ENCODE measurements at places on chromosomes 4 and X. TPM values are rescaled to one million over a fixed set of nuclear protein-coding genes. Genes with fewer than 3 reads are reported as not detected.
A peak's percentile ranks its signal among the peaks of the same experiment; 100 is the strongest.

Gene TBC1D1
- total RNA-seq: 208 TPM

Gene EREG
- not detected for total RNA-seq

- no peak overlapping the region for H3K27ac ChIP-seq
- H3K4me1 ChIP-seq: no peaks in the 10 kb centered on the region
- H3K27me3 ChIP-seq: no peaks in the 10 kb centered on the region
- H3K36me3 ChIP-seq: no peaks in the 10 kb centered on the region
- DNase-seq: peak; percentile 20
Observed at GRCh38 chr4:69984030-69984443, 11.7 kb upstream of the STATH start.

- no peak overlapping the region for H3K4me3 ChIP-seq
- no peak for DNase-seq
- no peaks in the 10 kb centered on the region for H3K27me3 ChIP-seq
- no peaks in the 10 kb centered on the region for H3K4me1 ChIP-seq
- H3K27ac ChIP-seq: no peak overlapping the region
Observed at GRCh38 chrX:112774651-112775293, 65.9 kb downstream of the AMOT start.

GRCh38 chrX:46994096-46994495 is 81.9 kb downstream of the JADE3 start:
- DNase-seq: peak; percentile 5
- H3K27ac ChIP-seq: no peak overlapping the region
- H3K4me1 ChIP-seq: peaks cover 20% of the 10 kb centered on the region
- H3K4me3 ChIP-seq: no peak overlapping the region
- H3K27me3 ChIP-seq: no peaks in the 10 kb centered on the region

DNA sequence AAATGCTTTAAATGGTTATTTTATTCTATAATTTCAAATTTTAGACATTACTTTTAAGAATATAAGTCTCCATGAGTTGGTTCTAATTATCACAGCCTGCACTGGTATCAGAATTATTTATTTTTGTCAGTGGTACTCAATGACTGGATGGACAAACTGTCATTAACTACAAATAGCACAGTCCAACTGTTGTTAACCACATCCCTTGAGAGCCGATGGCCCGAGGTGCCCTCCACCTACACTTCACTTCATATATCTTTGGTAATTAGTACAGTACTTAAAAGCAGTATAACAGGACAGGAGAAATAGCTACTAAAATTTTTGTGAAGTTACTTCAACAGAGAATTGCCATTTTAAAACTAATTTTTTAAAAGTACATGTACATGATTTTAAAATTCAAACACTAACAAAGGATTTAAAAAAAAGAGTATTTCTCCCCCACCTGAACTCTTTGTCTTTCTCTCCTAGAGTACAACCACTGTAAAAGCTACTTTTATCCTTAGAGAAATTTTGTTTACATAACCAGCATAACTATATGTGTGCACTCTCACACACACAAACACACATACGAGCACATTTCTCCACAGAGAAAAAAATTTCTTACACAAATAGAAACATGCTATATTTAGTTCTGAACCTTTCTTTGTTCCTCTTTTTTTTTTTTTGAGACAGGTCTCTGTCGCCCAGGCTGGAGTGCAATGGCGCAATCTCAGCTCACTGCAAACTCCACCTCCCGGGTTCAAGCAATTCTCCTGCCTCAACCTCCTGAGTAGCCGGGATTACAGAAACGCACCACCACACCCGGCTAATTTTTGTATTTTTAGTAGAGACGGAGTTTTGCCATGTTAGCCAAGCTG is 6.5 kb downstream of the TIFA start:
- H3K27ac ChIP-seq: no peak overlapping the region
- H3K36me3 ChIP-seq: no peaks in the 10 kb centered on the region
- H3K27me3 ChIP-seq: peaks cover 12% of the 10 kb centered on the region
- no peak for DNase-seq

DNA sequence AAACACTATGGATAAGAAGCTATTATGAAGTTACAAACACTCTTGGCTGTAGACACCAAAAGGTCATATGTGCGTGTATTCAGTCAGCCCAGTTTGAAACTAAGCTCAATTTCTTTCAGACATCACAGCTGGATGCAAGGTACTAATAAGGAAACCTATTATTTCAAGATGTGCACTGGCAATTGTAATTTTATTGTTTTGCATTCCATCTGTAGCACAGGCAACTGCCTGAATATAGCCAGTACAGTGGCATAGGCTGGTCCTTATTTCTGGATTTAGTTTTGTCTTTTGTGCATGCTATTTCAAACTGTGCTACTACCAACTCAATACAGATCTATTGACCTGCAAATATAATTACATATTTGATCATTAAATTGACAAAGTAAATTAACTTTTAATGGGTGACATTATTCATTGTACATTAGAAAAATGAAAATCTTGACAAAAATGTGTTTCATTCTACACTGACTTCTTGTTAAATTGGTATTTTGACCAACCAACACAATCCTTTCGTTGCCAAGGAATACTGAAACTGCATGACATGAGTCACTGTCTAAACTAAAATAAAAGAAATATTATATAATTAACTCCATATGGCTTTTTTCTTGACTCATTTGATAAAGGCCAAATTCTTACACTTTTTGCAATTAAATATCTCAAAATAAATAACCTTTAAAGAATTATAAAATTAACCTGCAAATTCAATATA is 594.3 kb upstream of the ADGRL3 start:
- no peak overlapping the region for H3K27ac ChIP-seq
- H3K4me1 ChIP-seq: peaks cover 13% of the 10 kb centered on the region
- H3K27me3 ChIP-seq: no peaks in the 10 kb centered on the region
- H3K36me3 ChIP-seq: no peaks in the 10 kb centered on the region

DNA sequence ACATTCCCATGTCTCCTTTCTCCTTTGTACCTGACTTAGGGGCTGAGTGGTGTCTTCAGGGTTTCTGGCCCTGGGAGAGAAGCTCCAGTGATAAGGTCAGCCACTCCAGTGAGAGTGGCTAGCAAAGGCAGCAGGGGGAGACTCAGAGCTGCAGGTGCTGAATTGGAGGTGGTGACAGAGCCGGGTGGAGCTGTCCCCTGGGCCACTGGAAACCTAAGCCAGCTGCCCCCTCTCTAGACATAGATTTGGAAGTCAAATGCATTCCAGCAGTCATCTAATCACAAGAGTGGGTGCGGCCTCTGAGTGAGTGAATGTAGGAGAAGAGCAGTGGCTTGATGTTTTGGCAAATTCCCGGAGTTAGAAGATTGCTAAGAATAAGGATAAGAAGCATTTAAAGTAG is 28.5 kb downstream of the TRIM2 start:
- peak; percentile 69 for DNase-seq
- no peaks in the 10 kb centered on the region for H3K36me3 ChIP-seq
- no peaks in the 10 kb centered on the region for H3K27me3 ChIP-seq
- no peak overlapping the region for H3K27ac ChIP-seq
- no peak overlapping the region for H3K4me3 ChIP-seq

- no peaks in the 10 kb centered on the region for H3K36me3 ChIP-seq
- H3K27me3 ChIP-seq: no peaks in the 10 kb centered on the region
- no peak overlapping the region for H3K27ac ChIP-seq
- no peaks in the 10 kb centered on the region for H3K4me1 ChIP-seq
Observed at GRCh38 chrX:72663737-72664136, 50.4 kb downstream of the PHKA1 start.

GRCh38 chr4:160020804-160021203 is 917.9 kb downstream of the RAPGEF2 start:
- H3K36me3 ChIP-seq: no peaks in the 10 kb centered on the region
- H3K4me3 ChIP-seq: no peak overlapping the region
- no peak overlapping the region for H3K27ac ChIP-seq
- H3K4me1 ChIP-seq: no peaks in the 10 kb centered on the region
- no peaks in the 10 kb centered on the region for H3K27me3 ChIP-seq
- no peak for DNase-seq

DNA sequence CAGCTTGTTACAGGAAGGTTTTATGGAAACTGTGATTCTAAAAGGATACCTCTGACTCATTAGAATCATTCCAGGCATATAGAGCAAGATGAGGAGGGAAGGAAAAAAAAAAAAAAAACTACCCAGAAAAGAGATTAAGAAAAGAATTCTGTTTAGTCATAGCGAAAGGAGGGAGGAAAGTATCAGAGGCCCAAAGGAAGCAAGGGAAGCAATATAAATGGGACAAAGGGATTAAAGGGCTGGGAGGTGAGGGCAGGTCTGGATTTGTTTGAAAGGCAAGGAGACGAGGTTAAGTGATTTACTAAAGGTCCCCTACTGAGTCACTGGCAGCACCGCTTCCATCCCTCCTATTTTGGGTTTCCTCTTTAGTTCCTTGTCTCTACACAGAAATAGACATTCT is 88.6 kb upstream of the IL1RAPL1 start:
- DNase-seq: peak; percentile 78
- H3K36me3 ChIP-seq: no peaks in the 10 kb centered on the region
- no peaks in the 10 kb centered on the region for H3K27me3 ChIP-seq
- H3K4me3 ChIP-seq: peak overlapping the region; percentile 12

GRCh38 chr4:87426865-87427517 is 4.6 kb downstream of the NUDT9 start:
- peaks cover 10% of the 10 kb centered on the region for H3K4me1 ChIP-seq
- no peaks in the 10 kb centered on the region for H3K36me3 ChIP-seq
- no peak for DNase-seq
- H3K4me3 ChIP-seq: no peak overlapping the region
- H3K27me3 ChIP-seq: no peaks in the 10 kb centered on the region

DNA sequence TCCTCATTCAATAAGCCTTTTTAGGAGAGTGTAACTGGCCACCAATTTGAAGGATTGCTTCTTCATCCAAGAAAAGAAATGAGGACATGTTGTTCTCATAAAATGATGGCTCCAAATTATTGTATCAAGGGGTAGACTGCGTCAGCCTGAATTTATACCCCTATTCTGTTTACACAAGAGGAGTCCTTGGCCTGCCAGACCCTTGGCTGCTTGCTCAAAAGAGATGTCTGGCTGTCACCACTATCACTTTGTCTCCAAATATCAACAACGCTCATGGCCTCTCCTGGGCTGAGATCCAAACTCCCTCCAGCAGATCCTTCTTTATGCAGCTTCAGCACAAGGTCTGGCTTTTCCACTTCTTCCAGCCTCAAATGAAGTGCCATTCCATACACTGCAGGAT is 127.9 kb downstream of the OR13H1 start:
- H3K36me3 ChIP-seq: no peaks in the 10 kb centered on the region
- H3K4me3 ChIP-seq: no peak overlapping the region
- DNase-seq: no peak
- H3K4me1 ChIP-seq: no peaks in the 10 kb centered on the region
- H3K27me3 ChIP-seq: no peaks in the 10 kb centered on the region
- H3K27ac ChIP-seq: no peak overlapping the region

DNA sequence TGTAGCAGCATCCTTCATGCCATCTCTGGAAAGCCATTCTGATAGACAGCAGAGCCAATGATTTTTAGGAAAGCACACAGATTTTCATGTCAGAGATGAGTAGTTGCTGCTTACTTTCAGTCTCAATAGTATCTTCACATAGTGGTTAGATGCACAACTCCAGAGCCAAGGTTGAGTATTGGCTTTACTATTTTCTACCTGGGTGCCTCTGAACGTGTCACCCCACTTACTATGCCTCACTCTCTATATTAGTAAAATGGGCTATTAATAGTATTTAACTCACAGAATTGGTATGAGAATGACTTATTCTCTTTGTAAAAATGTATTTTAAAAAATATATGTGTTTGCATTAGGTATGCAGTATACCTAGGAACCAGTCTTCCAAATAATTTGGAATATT is 108.8 kb upstream of the STIM2 start:
- H3K27ac ChIP-seq: no peak overlapping the region
- H3K4me3 ChIP-seq: no peak overlapping the region
- no peak for DNase-seq
- H3K36me3 ChIP-seq: no peaks in the 10 kb centered on the region

GRCh38 chr4:164779811-164780216 is 25.9 kb downstream of the SMIM31 start:
- no peak overlapping the region for H3K27ac ChIP-seq
- H3K27me3 ChIP-seq: no peaks in the 10 kb centered on the region
- no peak overlapping the region for H3K4me3 ChIP-seq

- H3K27me3 ChIP-seq: no peaks in the 10 kb centered on the region
- DNase-seq: peak; percentile 72
- H3K27ac ChIP-seq: no peak overlapping the region
- H3K36me3 ChIP-seq: peaks cover 4% of the 10 kb centered on the region
Observed at GRCh38 chr4:87058356-87059073, 123.7 kb downstream of the AFF1 start.

DNA sequence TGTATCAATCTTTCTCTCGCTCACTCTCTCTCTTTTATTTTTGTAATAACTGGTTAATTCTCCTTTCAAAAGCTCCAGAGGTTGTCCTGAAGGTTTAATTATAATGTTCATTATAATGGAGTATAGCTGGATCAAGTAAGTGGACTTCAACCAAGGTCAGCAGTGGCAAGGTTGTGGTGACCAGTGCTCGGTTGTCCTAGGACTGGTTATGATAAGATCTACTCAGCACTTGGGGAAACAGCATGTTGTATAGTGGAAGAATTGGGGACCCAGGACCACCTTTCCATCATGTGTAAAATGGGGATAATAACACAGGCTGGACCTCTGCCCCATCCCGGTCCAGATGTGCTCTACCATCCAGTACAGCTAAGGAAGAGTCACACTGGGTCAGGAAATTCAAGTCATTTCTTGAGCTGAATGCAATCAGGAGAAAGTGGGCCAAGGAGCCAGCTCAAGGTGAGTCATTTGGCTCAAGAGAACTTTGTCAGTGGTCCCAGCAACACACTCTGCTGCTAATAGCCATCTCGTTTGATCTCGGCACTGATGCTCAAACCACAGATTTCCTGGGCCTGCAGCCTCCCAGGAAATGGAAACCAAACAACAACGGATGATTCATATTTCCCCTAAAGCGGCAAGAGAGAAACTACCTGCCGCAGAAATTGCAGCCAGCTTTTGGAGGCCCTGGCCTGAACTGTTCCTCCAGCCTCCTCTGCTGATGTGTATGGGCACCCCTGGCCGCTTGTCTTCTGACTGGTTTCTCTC is 123.6 kb upstream of the RBPJ start:
- H3K36me3 ChIP-seq: no peaks in the 10 kb centered on the region
- no peaks in the 10 kb centered on the region for H3K27me3 ChIP-seq
- no peak for DNase-seq
- H3K27ac ChIP-seq: no peak overlapping the region
- no peaks in the 10 kb centered on the region for H3K4me1 ChIP-seq

DNA sequence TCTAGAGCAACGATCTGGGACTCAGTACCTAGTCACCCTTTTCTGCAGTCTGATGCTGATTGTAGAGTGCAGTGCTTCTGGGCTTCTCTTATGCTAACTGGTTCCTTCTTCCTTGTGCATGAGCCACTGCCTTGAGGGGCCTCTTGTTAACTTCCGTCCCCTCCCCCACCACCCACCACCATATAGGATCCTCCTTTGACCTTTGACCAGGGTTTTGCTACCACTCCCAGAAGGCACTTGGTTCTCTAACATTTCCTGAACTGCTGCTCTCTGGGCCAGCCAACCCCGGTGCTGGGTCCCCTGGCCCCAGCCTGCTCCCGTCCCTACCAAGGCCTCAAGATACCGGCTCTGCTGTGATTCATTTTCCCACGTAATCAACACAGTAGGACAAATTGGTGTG is 104.6 kb upstream of the KLF3 start:
- no peaks in the 10 kb centered on the region for H3K27me3 ChIP-seq
- no peak overlapping the region for H3K27ac ChIP-seq
- DNase-seq: no peak
- no peaks in the 10 kb centered on the region for H3K4me1 ChIP-seq
- no peak overlapping the region for H3K4me3 ChIP-seq
- H3K36me3 ChIP-seq: no peaks in the 10 kb centered on the region

- no peak overlapping the region for H3K27ac ChIP-seq
- H3K36me3 ChIP-seq: no peaks in the 10 kb centered on the region
- no peak overlapping the region for H3K4me3 ChIP-seq
- no peak for DNase-seq
- H3K27me3 ChIP-seq: no peaks in the 10 kb centered on the region
Observed at GRCh38 chr4:173466101-173466500, 63.9 kb downstream of the HAND2 start.
